ENCODE measurements at places on chromosomes 12 and 14.

DNA sequence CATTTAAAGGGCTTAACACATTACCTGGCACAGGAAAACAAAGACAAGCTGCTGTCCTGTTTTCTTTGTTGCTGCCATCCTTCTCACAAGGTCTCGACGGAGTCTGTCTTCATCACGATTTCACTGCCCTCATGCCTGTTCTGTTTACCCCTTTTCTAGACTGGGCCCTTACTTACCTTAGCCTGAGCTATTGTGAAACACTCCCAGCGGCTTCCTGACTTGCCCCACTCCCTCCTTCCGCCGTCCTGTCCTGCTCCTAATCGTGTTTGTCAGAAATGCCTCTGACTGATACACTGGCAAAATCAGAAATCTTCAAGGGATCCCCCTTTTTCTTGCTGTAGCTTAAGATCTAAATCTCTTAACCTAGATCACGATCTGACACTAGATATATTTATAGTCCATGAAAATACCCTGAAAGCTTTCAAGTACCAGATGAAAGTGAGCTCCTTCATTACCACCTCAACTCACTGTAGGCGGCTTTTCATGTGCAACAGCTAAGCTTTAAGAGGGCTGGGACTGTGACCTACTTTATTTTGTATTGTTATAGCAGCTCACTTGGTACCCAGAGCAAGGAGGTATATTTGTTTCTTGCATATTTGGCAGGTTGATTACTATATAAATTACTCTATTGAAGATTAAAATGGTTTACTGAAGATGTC is 32.1 kb downstream of the TECPR2 start:
- DNase-seq = no peak

- no peak for DNase-seq
Observed at GRCh38 chr12:5456030-5456429, 24.1 kb downstream of the NTF3 start.

GRCh38 chr14:59292921-59293534 is 104.6 kb downstream of the DAAM1 start:
- no peak for DNase-seq

DNA sequence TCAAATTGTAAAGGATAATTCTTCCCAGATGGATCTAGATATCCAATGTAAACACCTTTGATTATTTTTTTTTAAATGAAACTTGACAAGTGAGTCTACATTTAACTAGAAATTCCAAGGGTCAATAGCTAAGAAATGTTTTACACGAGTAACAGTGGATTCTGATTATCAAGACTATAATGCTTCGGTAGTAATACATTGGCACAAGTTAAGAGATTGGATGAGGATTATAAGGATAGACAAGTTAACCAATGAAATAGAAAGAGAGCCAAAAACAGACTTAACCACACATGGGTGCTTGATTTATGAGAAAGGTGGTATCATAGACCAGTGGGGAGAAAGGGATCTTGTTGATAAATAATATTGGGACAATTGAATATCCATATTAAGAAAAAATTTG is 40.3 kb upstream of the PCED1B start:
- no peak for DNase-seq

GRCh38 chr12:112855375-112855774 is 51.4 kb upstream of the OAS1 start:
- DNase-seq = no peak

GRCh38 chr14:59772233-59772632 is 98.3 kb downstream of the RTN1 start:
- DNase-seq = no peak

DNA sequence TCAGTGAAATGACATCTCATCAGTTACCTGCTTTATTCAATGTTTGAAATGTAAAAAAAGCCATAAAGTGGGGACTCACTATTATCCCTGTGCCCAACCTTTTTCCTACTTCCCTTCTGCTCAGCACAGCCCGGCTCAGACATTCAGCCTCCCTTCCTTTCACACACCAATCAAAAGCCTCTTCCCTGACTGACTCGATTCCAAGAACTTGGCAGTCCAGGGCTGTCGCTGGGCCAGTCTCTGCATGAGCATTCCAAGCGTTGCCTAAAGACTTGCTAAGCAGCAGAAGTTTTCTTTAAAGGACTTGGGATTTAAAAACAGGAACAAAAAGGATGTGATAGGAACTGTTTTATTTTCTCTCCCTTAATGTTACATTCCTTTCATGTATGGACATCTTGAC is 22.7 kb downstream of the ITPR2 start:
- DNase-seq = no peak
